ENCODE measurements at places on chromosomes 2 and 18. TPM values are rescaled to one million over a fixed set of nuclear protein-coding genes. Genes with fewer than 3 reads are reported as not detected.

SIX2 gene
- 1.5 TPM for total RNA-seq

RAPGEF4 gene
- total RNA-seq: 0.78 TPM

REG1B gene
- 2.3 TPM for total RNA-seq

PRLH gene
- total RNA-seq: not detected

FN1 gene
- total RNA-seq: 111 TPM

CARF gene
- 6.6 TPM for total RNA-seq

UGT1A3 gene
- not detected for total RNA-seq

RUFY4 gene
- total RNA-seq: 0.31 TPM

SLC14A1 gene
- total RNA-seq: not detected

GPR75 gene
- 2.8 TPM for total RNA-seq

ABCB11 gene
- total RNA-seq: 0.02 TPM

SGPP2 gene
- 0.11 TPM for total RNA-seq

BCL11A gene
- total RNA-seq: 45.0 TPM

DNA sequence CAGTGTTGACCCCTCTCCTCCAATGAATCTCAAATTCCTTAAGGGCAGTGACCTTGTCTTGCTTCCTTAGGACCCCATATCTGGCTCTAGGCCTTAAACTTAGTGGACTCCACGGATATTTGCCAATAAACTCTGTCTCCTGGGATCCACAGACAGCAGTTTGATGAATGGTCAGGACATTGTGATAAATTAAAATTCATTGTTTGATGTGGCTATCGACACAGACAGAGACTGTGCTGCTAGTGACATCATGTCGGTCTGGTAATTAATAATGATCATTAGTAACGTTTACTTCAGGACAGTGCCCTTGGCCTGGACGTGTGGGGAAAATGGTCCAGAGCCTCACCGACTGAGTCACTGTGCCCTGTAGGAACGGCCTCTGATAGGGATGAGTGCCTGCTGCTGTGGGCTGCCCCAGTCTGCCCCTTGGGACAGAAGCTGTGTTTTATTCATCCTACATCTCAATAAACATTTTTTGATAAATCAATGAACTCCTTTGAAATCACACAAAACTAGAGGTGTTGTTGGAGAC is 5.2 kb upstream of the SLC35F6 start:
- 0 out of 2 replicates have a peak overlapping the region, but pooled peaks have one; percentile 25 for H3K27ac ChIP-seq
- DNase-seq: no peak
- H3K27me3 ChIP-seq: peaks cover 25% of the 10 kb centered on the region
- no peaks in the 10 kb centered on the region for H3K36me3 ChIP-seq

GRCh38 chr2:174826051-174826450 is 61.8 kb upstream of the CHRNA1 start:
- H3K27me3 ChIP-seq: no peaks in the 10 kb centered on the region
- H3K4me1 ChIP-seq: peaks cover 45% of the 10 kb centered on the region
- peak overlapping the region; percentile 85 for H3K27ac ChIP-seq
- no peak for DNase-seq

- no peak for DNase-seq
- H3K4me3 ChIP-seq: no peak overlapping the region
- no peaks in the 10 kb centered on the region for H3K27me3 ChIP-seq
- H3K36me3 ChIP-seq: no peaks in the 10 kb centered on the region
- peaks cover 16% of the 10 kb centered on the region for H3K4me1 ChIP-seq
- no peak overlapping the region for H3K27ac ChIP-seq
Observed at GRCh38 chr2:8437949-8438400, 243.9 kb upstream of the ID2 start.

- H3K27me3 ChIP-seq: no peaks in the 10 kb centered on the region
- H3K4me3 ChIP-seq: no peak overlapping the region
- peaks cover 9% of the 10 kb centered on the region for H3K36me3 ChIP-seq
- no peak for DNase-seq
Observed at GRCh38 chr18:22983175-22983574, 50.0 kb downstream of the RBBP8 start.

DNA sequence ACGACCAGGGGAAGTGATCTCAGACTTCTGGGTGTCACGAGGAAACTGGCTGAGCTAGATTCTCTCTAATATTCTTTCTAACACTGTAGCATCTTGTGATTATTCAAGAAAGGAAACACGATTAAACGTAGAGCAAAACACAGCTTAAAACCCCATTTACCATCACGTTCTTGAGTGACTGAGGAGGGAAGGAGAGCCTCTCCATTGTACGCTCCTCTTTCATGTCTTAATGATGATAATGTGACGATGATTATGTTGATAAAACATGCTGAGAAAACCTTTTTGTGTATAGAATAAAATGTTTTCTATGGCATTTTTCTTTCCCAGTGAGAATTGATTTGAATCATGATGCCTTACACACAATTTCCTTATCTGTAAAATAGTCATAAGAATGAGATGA is 705.6 kb upstream of the ID2 start:
- no peaks in the 10 kb centered on the region for H3K36me3 ChIP-seq
- H3K27me3 ChIP-seq: no peaks in the 10 kb centered on the region
- H3K4me3 ChIP-seq: no peak overlapping the region
- DNase-seq: no peak
- no peak overlapping the region for H3K27ac ChIP-seq

- H3K4me1 ChIP-seq: no peaks in the 10 kb centered on the region
- no peaks in the 10 kb centered on the region for H3K36me3 ChIP-seq
- DNase-seq: no peak
- H3K27me3 ChIP-seq: no peaks in the 10 kb centered on the region
- no peak overlapping the region for H3K27ac ChIP-seq
Observed at GRCh38 chr2:228938629-228939028, 332.5 kb downstream of the PID1 start.

GRCh38 chr2:98175811-98176210 is 88.8 kb downstream of the VWA3B start:
- H3K4me1 ChIP-seq: peaks cover 23% of the 10 kb centered on the region
- H3K36me3 ChIP-seq: no peaks in the 10 kb centered on the region
- peaks cover 3% of the 10 kb centered on the region for H3K27me3 ChIP-seq
- no peak overlapping the region for H3K27ac ChIP-seq

GRCh38 chr2:71603311-71603811 is 150.0 kb downstream of the DYSF start:
- peaks cover 24% of the 10 kb centered on the region for H3K4me1 ChIP-seq
- H3K36me3 ChIP-seq: no peaks in the 10 kb centered on the region

GRCh38 chr2:233440714-233441113 is 86.4 kb downstream of the DGKD start:
- H3K4me3 ChIP-seq: no peak overlapping the region
- H3K27me3 ChIP-seq: no peaks in the 10 kb centered on the region
- no peak for DNase-seq
- no peaks in the 10 kb centered on the region for H3K4me1 ChIP-seq

DNA sequence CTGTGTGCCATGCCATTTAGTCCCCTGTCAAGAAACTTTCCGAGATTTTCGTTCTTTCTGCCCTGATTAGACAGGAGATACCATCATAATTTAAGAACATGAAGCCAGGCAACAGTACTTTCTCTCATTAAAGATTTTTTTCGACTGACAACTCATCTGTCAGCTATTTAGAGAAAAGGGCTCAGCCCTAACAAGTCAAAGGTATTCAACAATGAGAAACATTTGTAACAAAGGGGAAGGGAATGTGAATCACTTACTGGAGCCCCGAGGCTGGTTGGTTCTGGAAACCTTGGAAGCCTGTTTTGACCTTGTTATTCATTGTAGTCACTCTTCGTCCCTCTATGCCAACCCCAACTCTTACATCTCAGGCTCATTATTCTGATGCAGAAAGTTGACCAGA is 199.4 kb downstream of the SPP2 start:
- no peaks in the 10 kb centered on the region for H3K27me3 ChIP-seq
- no peaks in the 10 kb centered on the region for H3K4me1 ChIP-seq
- peaks cover 20% of the 10 kb centered on the region for H3K36me3 ChIP-seq
- no peak overlapping the region for H3K4me3 ChIP-seq
- DNase-seq: no peak
- no peak overlapping the region for H3K27ac ChIP-seq

- peak overlapping the region; percentile 58 for H3K4me3 ChIP-seq
- no peaks in the 10 kb centered on the region for H3K36me3 ChIP-seq
- peaks cover 51% of the 10 kb centered on the region for H3K4me1 ChIP-seq
Observed at GRCh38 chr2:231685349-231686191, 22.8 kb upstream of the PTMA start.

GRCh38 chr2:190656301-190656700 is 7.4 kb downstream of the NAB1 start:
- no peak overlapping the region for H3K27ac ChIP-seq
- H3K36me3 ChIP-seq: 0 out of 2 replicates have a peak, but pooled peaks cover 3% of the 10 kb centered on the region
- H3K4me1 ChIP-seq: peaks cover 25% of the 10 kb centered on the region
- no peak overlapping the region for H3K4me3 ChIP-seq

DNA sequence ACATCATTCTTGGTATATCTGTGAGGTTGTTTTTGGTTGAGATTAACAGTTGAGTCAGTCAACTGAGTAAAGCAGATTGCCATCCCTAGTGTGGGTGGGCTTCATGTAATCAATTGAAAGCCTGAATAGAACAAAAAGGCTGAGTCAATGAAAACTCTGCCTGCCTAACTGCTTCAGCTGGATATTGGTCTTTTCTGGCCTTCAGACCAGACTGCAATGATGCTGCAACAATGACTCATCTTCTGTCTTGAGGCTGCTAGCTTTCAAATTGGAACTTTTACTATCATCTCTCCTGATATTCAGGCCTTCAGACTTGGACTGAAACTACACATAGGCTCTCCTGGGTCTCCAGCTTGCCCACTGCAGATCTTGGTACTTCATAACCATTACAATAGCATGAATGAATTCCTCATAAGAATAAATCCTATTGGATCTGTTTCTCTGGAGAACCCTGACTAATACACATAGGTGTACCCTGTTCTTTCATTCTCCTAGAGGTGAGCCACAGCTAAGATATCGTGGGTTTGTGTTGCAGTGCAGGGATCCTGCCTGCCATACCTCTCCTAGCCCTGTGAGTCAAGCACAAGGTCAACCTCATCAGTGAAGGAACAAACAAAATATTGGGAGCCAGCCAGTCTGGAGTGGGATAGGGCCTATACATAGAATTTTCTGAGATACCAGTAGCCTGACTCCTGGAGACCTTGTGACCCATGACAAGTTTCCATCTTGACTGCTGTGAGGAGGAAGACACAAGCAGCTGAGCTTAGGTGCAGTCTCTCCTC is 473.8 kb downstream of the DCC start:
- H3K36me3 ChIP-seq: 0 out of 2 replicates have a peak, but pooled peaks cover 2% of the 10 kb centered on the region
- H3K27ac ChIP-seq: no peak overlapping the region
- H3K27me3 ChIP-seq: peaks cover 5% of the 10 kb centered on the region
- DNase-seq: no peak
- H3K4me1 ChIP-seq: no peaks in the 10 kb centered on the region

DNA sequence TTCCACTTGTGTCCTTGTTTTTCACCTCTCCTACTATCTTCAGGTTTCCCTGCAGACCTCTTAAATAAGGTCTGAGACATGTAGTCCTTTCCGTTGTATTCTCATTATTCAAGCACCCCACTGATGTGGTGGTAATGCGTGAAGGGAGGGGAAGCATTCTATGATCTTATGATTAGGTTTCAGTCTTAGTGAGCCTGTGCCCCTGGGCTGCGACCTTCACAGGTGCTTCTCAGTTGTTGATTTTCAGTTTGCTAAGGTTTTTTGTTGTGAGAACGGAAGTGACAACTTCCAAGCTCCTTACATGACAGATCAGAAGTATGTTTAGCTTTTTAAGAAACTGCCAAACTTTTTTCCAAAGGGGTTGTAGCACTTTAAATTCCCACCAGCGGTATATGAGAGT is 41.3 kb downstream of the VPS54 start:
- peaks cover 27% of the 10 kb centered on the region for H3K36me3 ChIP-seq
- no peaks in the 10 kb centered on the region for H3K4me1 ChIP-seq
- H3K27me3 ChIP-seq: no peaks in the 10 kb centered on the region
- no peak for DNase-seq
- no peak overlapping the region for H3K4me3 ChIP-seq
- H3K27ac ChIP-seq: peak overlapping the region; percentile 40

- peaks cover 18% of the 10 kb centered on the region for H3K4me1 ChIP-seq
- H3K27me3 ChIP-seq: no peaks in the 10 kb centered on the region
- peak; percentile 64 for DNase-seq
- H3K27ac ChIP-seq: no peak overlapping the region
- H3K4me3 ChIP-seq: no peak overlapping the region
Observed at GRCh38 chr2:237154082-237154638, 68.5 kb downstream of the COPS8 start.

DNA sequence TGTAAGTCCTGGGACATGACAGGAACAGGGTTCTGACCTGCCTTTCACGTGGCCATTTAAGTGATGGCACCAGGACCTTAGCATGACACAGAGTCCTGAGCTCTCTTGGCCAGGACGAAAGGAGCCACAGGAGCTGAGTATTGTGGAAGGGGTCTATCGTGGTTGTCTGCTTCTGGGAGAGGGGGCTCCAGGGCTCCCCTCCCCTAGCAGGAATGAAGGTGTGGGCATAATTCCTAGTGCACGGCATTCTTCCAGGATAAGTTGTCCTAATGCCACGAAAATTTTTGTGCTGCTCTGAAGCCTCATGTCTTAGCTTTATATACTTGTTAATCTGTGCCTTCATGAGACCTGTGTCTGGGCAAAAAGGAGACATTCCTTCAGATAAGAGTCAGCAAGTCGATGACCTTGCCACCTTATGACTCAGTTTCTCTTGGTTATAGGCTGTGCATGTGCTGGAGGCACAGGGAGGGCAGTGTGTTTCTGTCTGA is 17.1 kb downstream of the GATA6 start:
- no peak overlapping the region for H3K27ac ChIP-seq
- no peak overlapping the region for H3K4me3 ChIP-seq
- H3K27me3 ChIP-seq: peaks cover 21% of the 10 kb centered on the region

GRCh38 chr18:58402247-58402646 is 226.6 kb downstream of the ALPK2 start:
- peak overlapping the region; percentile 21 for H3K27ac ChIP-seq
- no peak overlapping the region for H3K4me3 ChIP-seq
- no peaks in the 10 kb centered on the region for H3K36me3 ChIP-seq

- H3K27me3 ChIP-seq: peaks cover 55% of the 10 kb centered on the region
- peaks cover 25% of the 10 kb centered on the region for H3K36me3 ChIP-seq
- H3K4me3 ChIP-seq: no peak overlapping the region
- H3K4me1 ChIP-seq: no peaks in the 10 kb centered on the region
- DNase-seq: no peak
Observed at GRCh38 chr2:222492683-222493082, 68.3 kb downstream of the SGPP2 start.

GRCh38 chr18:54717673-54718407 is 110.4 kb upstream of the RAB27B start:
- no peaks in the 10 kb centered on the region for H3K36me3 ChIP-seq
- H3K4me3 ChIP-seq: no peak overlapping the region
- DNase-seq: peak; percentile 66
- no peaks in the 10 kb centered on the region for H3K27me3 ChIP-seq

All from WTC11 (cell line).